Stimulated activated CD4-positive, alpha-beta T cell treated with anti-CD3 and anti-CD28 coated beads, Interleukin-1b, Interleukin-23, amount 100 ng/mL, for 1 hour (primary cell): ENCODE measurements at places on chromosomes 7 and 10.

- DNase-seq, result no peak
Measured at GRCh38 chr7:27709137-27710075, 30.6 kb upstream of the TAX1BP1 start.

GRCh38 chr10:76195654-76196390 is 764.4 kb downstream of the LRMDA start:
- DNase-seq, result no peak

DNA sequence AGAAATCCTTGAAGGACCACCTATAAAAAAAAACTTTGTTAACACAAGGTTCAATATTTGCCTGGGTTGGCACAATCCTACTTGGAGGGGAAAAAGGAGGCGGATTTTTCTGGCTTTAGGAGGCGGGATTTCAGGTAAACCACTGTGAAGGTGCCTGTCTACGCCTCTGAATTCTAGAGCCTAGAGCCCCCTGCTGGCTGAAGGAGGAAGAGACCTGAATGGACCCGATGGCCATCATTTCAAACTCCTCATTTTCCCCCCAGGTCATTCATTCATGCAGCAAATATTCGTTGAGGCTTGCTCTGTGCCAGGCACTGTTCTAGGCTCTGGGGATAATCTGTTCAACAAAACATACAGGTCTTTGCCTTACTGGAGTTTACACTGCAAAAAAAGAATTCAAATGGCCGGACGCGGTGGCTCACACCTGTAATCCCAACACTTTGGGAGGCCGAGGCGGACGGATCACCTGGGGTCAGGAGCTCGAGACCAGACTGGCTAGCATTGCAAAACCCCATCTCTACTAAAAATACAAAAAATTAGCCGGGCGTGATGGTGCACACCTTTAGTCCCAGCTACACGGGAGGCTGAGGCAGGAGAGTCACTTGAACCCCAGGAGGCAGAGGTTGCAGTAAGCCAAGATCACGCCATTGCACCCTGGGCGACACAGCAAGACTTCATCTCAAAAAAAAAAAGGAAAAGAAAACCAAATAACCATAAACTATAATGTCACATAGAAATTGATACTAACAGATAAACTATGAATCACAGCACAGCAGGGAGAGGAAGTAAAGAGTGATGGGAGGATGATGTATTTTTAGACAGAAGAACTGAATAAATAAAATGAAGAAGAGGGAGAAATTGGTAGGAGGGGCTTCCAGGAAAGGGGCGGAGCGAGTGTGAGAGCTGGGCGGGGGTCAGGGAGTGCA is 90.1 kb upstream of the NFE2L3 start:
- peak; percentile 20 for DNase-seq

DNA sequence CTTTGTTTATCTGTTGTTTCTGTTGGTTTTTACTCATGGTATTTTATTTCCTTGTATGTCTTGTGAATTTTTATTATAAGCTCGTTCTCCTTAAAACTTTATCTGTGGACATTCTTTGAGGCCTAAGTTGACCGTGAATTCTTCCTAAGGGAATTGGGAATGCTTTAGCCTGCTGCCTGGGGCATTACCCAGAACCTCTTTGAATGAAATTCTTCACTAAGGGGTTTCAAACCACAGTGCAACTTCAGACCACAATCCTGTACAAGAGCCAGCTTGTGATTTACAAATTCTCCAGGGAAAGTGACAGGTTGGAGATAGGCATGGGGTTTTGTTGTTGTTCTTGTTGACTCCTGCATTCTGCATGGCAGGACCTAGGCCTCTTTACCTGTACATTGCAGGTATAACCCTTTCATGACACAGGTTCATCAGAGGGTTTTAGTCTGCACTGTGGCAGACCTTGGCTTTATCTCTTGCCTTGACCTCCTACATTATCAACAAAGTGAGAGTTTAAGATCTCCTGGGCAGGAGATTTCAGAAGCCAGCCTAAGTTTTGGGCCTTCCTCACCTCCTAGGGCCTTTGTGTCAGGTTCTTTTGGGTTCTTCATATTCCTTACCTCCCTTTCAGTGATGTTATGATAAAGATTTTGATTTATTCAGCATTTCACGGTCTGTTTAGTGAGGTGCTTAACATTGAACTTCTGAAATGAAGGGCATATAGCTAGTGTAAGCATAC is 70.2 kb downstream of the ABCC2 start:
- no peak for DNase-seq

GRCh38 chr10:59078978-59079377 is 97.5 kb upstream of the PHYHIPL start:
- DNase-seq, result no peak

DNA sequence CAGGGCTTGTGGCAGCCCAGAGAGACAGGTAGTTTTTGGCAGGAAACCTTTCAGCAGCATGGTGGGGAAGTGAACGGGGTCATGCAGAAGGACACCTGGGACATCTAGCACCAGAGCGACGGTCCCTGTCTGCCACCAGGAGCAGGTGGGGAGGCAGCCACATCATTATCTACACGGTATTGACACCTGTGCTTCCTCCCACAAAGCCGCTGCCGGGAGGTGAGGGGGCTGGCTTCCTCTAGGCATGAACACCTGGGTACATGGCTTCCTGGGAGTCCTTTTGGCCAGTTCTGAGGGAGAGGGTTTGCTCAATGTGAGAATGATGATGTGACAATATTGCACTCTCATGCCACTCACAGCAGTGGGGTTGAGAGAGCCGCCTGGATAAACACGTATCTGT is 275.2 kb downstream of the ACTR3B start:
- DNase-seq, result no peak

DNA sequence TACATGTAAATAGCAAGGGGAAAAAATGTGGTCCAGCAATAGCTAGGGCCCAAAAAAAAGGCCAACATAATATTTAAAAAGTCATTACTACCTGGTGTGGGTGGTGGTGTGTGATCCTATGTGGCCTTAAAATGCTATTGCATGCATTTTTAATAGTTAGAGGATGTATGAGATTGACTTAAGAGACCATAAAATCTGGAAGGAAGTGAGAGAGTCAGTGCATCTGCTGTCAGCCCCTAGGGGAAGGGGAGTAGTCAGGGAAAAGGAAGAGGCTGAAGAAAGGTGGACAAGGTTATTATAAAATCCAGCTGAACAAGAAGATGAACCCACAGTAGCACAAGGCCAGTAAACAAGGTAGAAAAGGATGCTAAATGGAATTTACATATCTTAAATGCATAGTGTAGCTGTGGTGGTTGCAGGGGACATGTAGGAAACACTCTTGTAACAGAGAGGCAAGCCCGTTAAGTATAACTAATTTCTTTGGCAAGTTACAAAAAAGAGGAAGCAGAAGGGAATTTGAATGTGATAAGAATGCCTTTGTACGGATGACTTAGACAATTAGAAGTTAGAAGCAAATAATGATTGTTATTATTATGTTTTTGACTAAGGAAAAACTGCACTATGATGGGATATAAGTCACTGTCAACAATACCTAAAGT is 11.9 kb upstream of the NDUFA5 start:
- DNase-seq, result no peak

GRCh38 chr10:119834188-119834587 is 38.5 kb downstream of the MCMBP start:
- DNase-seq, result no peak

DNA sequence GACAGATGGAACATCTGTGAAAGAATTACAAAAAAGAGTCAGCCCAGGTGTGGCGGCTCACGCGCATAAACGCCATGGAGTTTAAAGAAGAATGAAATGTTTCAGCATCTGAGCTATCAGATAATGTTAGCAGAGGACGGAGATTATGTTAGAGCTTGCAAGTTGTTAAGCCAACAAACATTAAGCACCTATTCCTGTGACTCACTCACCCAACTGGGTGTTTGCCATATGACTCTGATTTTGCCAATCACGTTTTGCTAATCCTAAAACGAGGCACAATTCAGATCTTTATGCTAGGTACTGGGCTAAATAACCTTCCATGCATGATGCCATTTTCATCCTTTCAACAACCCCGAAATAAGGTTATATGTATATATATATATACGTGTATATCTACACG is 29.0 kb upstream of the CCNY start:
- DNase-seq, result no peak

GRCh38 chr7:156024201-156024600 is 211.9 kb upstream of the SHH start:
- no peak for DNase-seq

DNA sequence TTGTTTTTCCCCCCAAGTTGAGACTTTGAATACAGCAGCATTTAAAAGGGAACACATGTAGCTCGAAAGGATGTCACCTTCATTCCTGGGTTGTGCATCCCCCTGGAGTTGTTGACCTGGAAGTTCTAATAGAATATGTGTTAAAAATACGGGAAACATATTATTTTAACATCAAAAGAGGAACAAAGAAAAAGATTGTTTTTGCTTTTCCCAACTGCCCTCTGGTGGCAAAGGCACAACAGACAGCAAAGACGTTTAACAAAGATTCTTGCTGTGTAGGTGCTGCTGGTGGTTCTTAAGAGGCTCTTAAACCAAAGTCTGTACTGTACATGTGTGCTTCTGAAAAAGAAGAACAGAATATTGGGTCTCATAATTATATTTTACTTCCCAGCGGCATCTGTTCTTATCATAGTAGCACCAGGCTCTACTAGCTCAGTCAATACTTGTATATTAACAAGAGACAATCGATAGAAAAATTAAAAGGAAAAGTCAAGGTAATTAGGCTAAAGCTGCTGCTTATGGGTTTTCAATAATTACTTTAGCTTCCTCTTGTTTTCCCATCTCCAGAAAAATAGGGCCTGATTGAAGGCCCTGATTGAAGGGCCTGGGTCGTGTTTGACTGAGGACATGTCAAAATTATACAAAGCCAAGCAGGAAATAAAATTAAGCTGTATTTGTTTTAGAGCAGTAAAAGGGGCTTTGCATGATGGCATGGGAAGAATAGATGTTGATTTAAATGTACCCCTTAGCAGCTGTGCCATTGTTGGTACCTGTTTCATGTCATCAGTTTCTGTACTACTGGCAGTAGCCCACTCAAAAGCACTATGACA is 384.2 kb upstream of the LRGUK start:
- DNase-seq, result no peak

DNA sequence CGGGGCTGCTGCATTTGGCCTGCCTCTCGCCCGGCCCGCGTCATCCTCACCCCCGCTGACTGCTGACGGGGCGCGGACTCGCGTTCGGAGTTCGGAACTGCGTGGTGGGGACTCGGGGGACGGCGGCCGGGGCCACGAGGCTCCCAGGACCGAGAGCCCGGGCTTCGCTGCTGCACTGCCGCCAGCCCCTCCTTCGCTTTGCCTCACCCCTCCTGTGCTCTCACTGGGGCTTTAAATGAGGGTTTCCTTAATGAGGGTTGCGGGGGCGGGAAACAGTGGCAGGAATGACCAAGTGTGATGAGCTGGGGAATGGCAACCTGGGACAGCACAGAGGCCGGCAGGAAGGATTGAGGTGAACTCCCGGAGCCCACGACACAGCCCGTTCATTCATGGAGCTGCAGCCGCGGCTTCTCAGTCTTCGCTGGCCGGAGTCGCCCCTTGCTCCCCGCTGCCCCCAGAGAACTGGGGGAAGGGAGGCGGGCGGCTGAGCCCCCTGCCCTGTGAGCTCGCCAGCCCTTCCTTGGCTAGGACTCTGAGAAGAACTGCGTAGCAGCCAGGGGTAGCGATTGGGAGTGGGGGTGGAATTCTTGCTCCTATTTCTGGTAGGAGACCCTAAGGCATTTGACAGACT is 1.5 kb upstream of the LRRC4 start:
- no peak for DNase-seq

DNA sequence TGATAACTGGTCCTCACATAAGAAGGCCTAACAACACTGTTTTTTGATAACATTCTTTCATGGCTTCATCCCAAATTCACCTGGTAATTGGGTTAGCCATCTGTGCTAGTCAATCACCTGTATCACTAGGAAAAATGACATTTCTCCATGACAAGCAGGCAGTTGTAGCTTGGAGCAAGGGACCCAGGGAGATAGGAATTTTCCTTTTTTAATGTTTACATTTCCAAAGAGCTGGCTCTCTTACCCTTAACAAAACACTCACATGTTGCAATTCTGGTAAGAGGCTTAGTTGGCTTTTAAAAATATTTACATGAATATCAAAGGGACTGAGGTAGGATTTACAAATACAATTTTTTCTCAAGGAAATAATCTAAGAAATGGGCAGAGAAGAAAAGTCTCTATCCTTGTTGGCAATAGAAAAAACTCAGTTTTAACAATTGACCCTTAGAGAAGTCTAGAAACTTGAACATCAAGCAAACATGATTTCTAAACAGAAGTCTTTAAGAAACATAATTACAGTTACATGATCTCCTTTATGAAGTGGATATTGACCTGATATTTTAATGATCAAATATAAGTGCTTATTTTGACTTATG is 16.1 kb upstream of the AKR1C1 start:
- no peak for DNase-seq

DNA sequence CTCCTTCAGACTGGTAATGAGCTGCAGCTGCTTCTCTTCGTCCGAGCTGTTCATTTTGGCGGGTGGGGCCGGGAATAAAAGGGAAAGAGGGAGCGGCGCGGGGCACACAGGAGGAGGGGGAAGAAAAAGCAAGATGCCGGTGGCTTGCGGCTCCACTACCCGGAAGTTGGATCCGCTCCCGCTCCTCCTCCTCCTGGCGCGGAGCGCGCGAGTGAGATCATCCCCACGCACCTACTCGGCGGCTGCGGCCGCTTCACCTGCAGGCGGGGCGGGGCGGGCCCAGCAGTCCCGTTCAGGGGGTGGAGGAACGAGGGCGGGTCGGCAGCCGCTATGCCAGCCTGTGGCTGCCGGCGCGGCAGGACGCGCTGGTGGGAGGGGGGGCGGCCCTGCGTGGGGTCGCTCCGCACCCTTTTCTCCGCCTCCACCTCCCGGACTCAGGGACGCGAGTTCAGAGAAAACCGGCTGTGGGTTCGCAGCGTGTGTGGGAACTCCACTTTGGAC is at the start of gene SHTN1:
TSS of gene SHTN1 (minus strand) at position 162 of the 501 bp plus-strand sequence. CDS start at position 54, 108 bp downstream.
- DNase-seq, result no peak

DNA sequence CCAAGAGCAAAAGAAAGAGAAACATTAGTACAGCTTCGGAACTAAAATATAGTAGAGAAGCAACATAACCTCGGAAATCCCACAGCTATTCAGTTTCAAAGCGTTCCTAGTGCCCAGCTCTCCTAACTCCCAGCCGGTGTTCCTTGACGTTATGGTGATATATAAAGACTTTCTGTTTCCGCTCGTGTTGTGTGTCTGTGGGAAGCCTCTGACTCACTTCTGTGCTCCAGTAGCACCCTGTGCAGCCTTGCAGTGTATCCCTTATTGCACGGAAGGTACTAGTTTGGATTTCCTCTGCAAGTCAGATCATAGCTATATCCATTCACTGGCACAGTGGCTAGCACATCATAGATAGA is 535 bp downstream of the ASAH2B start:
- DNase-seq, result no peak

DNA sequence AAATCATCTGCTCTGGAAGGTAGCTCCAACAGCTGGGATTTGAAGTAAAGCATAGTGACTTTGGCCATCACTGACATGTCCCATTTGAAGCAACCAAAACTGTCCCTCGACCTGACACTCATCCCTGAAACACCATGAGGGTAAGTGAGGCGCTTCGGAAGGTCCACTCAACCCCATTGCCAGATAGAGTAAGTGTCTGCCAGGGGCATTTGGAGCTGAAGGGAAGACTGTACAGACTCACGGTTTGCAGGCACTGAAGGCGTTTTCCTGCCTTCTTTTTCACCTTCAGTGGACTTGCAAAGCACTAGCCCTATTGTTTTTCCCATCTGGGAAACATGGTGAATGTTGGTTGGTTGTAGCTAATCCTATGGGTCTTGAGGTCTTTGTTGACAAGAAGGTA is 57.6 kb downstream of the IKZF1 start:
- no peak for DNase-seq
